ENCODE measurements at places on chromosomes 3 and 15.

DNA sequence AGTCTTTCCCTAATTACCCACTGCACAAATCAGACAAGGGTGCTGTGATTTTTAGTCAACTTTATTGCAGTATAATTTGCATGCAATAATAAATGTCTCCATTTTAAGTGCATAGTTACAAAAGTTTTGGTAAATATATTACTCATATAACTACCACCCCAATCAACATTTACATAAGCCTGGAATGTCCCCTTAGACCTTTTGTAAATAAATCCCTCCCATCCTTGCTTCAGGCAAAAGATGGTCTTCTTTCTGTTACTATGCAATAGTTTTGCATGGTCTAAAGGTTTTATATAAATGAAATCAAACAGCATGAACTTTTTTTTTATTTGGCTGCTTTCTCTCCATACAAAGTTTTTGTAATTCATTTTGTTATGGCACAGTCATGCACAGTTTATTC lies 235.4 kb downstream of the PYDC2 start:
- DNase-seq, result no peak

DNA sequence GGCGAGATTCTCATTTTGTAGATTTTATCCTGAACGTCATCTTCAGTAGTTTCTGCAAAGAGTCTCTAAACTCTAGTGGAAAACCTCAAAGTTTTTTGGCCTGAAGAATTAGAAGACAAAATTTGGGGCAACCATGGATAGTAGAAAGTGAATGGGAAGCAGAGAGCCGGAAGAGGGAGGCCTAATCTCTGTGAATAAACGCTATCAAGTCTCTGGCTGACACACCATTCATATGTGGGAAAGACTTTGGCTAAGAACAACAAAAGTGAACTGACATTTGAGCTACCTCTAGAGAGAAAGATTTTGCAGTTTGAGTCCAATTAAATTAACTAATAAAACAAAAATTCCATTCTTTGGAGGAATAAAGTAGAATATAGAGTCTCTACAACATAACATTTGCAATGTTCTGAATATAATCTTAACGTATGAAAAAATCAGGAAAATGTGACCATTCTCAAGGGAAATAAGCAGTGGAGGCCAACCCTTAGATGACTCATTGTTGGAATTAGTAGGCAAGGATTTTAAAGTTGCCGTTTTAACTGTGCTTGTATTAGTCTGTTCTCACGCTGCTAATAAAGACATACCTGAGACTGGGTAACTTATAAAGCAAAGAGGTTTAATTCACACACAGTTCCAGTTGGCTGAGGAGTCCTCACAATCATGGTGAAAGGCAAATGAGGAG lies 184.6 kb downstream of the C3orf38 start:
- DNase-seq, result peak; percentile 3

GRCh38 chr15:93459396-93459795 lies 370.4 kb upstream of the RGMA start:
- no peak for DNase-seq

DNA sequence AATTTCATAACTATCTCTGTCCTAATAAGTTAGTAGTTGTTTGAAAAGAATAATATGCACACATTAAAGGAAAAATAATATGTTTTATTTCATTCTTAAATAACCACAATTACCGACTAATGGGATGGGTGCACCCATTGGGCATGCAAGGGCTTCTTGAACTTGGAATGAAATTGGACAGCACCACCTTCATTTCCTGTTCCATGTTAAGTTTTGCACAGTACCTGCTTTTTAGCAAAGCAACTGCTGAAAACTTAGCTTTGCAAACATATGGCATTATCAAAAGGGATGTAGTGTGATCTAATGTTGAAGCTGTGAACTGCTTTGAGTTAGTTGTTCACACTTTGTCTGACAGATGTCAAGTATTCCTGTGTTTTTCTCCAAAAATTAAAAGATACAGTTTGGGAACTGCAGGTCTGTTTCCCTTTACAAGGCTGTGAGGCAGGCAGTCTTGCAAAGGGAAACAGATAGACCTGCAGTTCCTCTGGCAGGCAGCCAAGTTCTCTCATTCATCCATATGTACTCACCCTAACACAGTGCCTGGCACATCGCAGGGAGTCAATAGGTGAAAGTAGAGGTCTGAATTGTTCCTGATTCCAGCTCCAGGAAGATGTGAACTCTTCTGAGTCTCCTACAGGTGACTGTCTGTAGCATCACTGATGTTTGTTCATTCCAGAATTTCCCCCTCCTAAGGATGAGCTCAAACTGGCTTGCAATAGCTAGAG lies 64.3 kb upstream of the GOLGA8B start:
- no peak for DNase-seq

DNA sequence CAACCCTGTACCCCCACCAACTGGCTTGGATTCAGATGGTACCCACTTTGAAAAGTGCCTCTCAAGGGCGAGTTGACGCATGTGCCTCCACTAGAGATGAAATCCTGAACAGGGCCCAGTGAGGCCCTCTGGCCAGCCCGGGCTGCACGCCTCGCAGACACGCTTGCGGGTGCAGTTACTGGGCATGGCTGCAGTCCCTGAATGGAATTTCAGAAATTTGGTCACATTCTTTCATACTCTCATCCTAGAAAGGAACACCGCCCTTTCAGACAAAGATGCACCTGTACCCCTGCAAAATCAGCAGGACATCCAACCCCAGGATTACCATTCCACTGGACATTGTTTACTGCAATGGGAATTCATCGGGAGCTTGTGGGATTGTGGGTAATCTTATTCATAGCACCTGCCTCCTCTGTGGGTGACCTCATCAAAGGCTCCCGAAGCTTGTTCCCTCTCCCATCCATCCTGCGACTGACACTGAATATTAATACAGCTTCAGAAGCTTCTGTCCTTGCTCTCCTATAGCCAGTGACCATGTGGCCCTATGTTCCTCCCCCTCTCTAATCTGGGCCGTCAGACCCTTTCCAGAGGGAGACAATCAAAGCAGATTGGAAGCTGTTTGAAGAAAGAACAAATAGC lies 42.5 kb upstream of the TPM1 start:
- no peak for DNase-seq

- DNase-seq, result no peak
Observed at GRCh38 chr3:184241447-184242296, 7.1 kb downstream of the ALG3 start.

All from brain microvascular endothelial cell (primary cell).